ENCODE measurements at places on chromosomes 1 and 21.

GRCh38 chr21:40173816-40174215 is 306.6 kb downstream of the PCP4 start:
- DNase-seq: no peak

DNA sequence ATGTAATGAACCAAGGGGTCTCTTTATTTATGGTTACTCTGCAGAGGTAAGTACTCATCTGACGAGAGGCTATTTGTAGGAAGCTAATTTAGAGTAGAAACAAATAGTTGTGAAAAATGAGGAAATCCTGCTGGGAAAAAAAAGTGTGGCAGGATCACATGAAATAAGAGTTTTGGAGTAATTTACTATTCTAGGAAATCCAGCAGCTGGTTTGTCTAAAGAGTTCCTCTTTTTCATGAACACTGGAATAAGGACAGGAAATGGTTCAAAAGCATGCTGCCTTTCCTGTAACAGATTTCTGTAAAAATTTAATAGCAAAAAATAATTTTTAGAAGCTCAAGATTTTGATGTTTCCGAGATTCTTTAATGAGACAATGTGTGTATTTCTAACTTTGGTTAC is 177.3 kb downstream of the CHRM3 start:
- peak; percentile 10 for DNase-seq

- DNase-seq: no peak
These were observed 49.1 kb downstream of the CAMTA1 start for GRCh38 chr1:6834366-6834765.

GRCh38 chr1:228987736-228988506 is 252.6 kb downstream of the RHOU start:
- DNase-seq: no peak

- no peak for DNase-seq
These were observed 256.9 kb upstream of the DPYD start for GRCh38 chr1:98177751-98178150.

DNA sequence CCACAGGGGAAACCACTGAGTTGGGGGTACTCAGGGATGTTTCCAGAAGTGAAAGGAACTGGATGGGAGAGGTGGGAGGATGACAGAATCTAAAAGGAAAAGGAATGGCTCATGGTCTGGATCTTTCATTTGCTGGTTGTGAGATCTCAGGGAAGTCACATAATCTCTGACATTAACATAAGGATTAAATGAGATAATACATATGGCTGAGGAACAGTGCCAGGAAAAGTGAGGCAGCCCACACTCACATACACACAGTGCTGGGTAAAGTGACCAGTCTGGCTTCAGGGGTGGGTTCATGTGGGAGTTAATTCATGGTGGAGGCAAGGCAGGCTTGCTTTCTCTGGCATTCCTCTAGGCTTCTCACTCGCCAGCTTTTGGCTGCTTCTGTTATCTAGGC is 3.9 kb upstream of the PTCH2 start:
- DNase-seq: no peak

GRCh38 chr1:176880955-176881595 is 283.4 kb downstream of the ASTN1 start:
- peak; percentile 90 for DNase-seq

GRCh38 chr1:206521694-206522402 is 14.5 kb downstream of the RASSF5 start:
- DNase-seq: no peak

DNA sequence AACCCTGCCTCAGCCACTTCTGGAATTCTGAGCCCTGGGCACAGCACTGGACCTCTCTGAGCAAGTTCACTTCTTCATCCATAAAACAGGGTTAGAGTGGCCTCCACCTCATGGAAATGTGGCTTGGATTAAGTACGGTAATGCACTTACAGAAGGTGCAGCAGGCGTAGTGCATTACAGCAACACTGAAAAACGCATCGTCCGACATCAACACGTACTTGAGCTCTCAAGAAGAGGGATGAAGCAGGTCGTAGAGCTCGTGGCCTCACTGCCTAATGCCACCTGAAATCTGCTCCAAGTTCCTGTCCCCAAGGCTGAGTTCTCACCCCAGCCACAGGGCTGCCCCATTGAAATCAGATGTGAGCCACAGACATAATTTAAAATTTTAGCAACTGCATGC is 650.1 kb downstream of the NPHP4 start:
- no peak for DNase-seq

- peak; percentile 7 for DNase-seq
These were observed 41.4 kb downstream of the ZMYM1 start for GRCh38 chr1:35120458-35121133.

DNA sequence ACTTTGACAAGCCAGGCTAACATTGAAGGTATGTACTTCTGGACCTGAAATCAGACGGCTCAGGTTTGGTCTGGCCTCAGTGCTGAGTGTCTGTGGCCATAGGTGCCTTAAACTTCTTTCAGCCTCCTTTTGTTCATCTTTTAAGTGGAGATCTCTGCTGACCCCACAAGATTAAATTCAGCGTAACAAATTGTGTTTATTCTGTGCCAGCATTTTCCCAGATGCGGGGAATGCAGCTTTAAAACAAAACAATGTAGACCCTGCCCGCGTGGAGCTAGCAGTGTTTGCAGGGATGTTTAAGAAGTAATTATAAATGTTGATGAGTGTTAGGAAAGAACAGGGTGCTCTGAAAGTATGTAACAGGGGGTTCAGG is 923 bp downstream of the CAP1 start:
- DNase-seq: peak; percentile 8

DNA sequence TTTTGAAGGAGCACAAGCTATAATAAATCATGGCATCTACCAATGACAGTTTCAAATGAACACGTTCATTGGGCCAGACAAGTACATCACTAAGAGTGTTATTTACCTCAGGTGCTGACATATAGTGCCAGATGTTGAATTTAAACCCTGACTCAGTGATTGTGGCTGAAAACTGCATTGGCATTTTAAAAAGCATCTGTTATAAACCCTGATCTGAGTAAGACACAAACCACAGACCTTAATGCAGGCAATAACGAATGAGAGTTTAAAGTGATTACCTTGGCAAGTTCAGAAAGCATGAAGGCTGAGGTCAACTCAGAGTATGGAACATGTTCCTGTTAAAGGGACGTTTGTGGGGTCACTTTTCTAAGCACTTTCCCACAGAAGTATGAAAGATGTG is 865.1 kb upstream of the TMPRSS15 start:
- no peak for DNase-seq

GRCh38 chr1:34695580-34695979 is 59.3 kb upstream of the GJB5 start:
- DNase-seq: no peak

DNA sequence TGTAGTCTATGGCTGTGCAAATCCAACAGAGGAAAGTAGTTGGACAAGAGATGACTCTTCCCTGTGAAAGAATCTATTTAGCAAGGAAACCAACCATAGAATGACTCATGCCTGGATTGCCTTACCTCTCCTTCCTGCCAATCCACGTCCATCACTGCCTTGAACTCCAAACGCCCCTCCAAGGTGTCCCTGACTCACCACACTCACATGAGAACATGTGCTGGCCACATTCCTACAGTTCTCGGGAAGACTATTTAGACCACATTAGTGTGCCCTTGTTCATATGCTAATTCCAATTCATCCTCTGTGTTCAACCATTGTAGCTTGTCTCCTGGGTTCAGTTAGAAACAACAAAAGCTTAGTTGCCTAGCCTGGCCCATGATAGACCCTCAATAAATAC is 157.3 kb downstream of the SLC30A10 start:
- DNase-seq: peak; percentile 53

- no peak for DNase-seq
These were observed 273.8 kb upstream of the ESRRG start for GRCh38 chr1:216997069-216997468.

- peak; percentile 52 for DNase-seq
These were observed 37.1 kb downstream of the PRRX1 start for GRCh38 chr1:170700842-170701615.

GRCh38 chr1:92484472-92485380 is 2.0 kb downstream of the GFI1 start:
- DNase-seq: peak; percentile 37

DNA sequence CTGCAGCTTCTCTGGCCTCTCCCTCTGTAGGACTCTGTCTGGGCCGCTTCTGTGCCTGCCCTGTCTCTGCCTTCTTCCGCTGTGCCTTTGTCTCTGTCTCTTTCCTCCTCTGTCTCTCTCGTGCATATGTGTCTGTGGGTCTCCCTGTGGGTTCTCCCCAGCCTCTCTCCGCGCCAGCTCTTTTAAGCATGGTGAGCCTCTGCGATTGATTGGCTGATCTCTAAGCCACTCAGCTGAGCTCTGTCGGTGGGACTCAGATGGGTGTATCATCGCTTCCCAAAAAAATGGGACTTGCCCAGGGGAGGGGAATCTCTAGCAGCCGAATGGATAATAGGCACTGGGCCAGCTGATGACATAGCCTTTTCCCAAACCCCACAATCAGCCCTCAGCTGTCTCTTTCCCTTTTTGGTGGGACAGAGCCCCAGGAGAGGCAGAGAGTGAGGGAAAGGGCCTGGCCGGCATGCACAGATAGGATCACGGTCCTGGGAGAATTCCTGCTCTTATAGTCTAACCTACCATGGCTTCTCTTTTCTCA is at the start of gene ADAMTS4:
TSS of gene ADAMTS4 (minus strand) at position 158 of the 535 bp plus-strand sequence. CDS start 427 bp downstream, outside the sequence.
- peak; percentile 89 for DNase-seq

DNA sequence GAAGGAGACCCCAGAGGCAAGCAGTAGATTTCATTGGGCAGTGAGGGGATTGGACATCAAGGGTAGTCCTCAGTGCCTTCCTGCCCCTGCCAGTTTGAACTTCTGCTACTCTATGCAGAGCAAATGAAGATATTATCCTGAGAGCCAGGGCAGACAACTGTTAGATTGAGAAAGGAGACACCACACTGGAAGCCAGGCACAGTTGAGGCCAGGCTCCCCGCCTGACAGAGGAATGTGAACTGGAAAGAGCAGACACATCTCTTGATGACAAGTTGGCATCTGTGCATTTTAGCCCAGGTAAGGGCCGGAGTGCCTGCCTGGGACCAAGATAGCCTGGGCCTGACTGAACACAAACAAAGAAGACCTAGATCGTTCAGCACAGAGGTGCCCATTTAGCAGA is 16.0 kb downstream of the SH3BGR start:
- peak; percentile 35 for DNase-seq

DNA sequence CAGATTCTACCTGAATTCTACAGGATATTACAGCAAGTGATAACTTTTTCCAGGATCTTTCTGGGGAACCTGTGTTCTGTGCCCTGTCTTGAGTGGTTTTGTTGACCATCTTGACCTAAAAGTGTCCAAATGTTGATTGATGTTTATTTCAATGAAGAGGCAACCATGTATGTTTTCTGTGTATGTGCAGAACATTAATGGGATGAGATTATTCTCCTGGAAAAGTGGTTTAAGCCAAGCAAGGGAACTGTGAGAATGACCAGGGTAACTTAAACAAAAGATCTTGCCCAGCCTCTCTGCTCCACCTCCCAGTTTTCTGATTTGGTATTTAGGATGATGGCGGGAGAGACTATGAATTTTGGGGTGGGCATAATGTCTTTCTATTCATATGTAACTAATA is 1.0 kb upstream of the SAMD13 start:
- peak; percentile 39 for DNase-seq

DNA sequence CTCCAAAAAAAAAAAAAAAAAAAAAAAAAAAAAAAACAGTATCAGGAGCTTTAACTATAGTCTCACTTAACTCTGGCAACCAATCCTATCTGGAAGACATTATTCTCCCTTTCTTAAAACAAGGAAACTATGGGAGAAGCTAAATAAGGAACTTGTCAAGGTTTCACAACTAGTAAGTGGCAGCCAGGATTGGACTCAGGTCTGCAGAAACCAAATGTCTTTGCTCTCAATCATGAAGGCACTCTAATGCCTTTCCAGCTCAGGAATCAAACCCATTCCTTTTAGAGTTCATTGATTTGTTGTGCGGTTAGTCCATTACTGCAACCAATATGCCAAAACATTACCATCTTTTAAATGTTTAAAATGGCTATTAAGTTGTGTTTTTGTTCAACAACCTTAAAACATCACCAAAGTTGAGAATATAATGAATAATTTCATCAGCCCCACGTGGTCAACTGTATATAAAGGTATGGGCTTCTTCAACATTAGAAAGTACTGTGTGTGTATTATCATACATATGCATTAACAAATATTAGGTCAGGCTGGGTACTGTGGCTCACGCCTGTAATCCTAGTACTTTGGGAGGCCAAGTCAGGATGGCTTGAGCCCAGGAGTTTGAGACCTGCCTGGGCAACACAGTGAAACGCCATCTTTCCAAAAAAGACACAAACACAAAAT is 1.5 kb downstream of the EPRS1 start:
- no peak for DNase-seq

GRCh38 chr1:61110554-61110953 is 28.2 kb downstream of the NFIA start:
- no peak for DNase-seq

GRCh38 chr1:117812869-117813511 is 116.4 kb downstream of the GDAP2 start:
- DNase-seq: no peak

DNA sequence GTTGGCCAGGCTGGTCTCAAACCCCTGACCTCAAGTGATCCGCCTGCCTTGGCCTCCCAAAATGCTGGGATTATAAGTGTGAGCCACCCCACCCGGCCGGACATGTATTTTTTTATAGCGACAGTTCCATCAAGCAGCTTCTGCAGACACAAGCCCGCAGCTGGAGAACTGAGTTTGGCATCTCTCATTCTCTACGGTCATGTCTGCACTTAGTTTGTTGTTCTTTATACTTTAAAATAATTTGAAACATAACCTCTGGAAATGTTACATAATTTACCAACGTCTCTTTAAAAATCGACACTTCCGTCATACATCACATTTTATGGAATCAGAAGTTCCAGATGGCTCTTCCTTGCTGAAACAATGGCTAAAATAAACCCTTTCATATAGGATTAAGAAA is 183.6 kb downstream of the DYRK1A start:
- DNase-seq: peak; percentile 32

GRCh38 chr1:85153149-85153891 is 47.5 kb downstream of the SYDE2 start:
- DNase-seq: no peak

GRCh38 chr1:26697431-26697977 is 1.7 kb downstream of the ARID1A start:
- DNase-seq: no peak

DNA sequence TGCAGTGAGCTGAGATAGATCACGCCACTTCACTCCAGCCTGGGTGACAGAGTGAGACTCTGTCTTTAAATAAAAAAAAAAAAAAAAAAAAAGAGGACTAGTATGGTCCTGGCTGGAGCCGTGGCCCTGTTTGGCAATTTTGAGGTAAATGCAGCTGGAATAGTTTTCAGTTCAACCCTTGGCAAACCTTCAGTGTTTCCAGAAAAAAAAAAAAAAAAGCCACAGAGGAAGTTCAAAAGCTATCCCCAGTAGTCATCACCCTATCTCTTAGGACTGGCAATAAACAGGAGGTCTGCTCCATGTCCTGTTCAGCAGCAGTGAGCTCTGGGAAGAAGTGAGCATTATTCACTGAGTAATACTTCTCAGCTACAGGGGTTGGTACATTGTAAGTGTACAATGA is 56.8 kb upstream of the ERRFI1 start:
- no peak for DNase-seq
